Heart right ventricle (tissue), 16 donors: ENCODE measurements at places on chromosomes 1 and 21. TPM values are rescaled to one million over a fixed set of nuclear protein-coding genes. Genes with fewer than 3 reads are reported as not detected.

- no peaks in the 10 kb centered on the region for H3K36me3 ChIP-seq
- H3K27ac ChIP-seq = no peak overlapping the region
- peaks cover 7% of the 10 kb centered on the region for H3K27me3 ChIP-seq
- peak; percentile 57 for DNase-seq
- peaks cover 6% of the 10 kb centered on the region for H3K4me1 ChIP-seq
Observed at GRCh38 chr1:17829579-17829978, 74.4 kb downstream of the ACTL8 start.

- no peaks in the 10 kb centered on the region for H3K27me3 ChIP-seq
- H3K36me3 ChIP-seq = no peaks in the 10 kb centered on the region
- H3K27ac ChIP-seq = no peak overlapping the region
- no peak for DNase-seq
- no peak overlapping the region for H3K4me3 ChIP-seq
Observed at GRCh38 chr1:86335916-86336315, 60.2 kb downstream of the ODF2L start.

DNA sequence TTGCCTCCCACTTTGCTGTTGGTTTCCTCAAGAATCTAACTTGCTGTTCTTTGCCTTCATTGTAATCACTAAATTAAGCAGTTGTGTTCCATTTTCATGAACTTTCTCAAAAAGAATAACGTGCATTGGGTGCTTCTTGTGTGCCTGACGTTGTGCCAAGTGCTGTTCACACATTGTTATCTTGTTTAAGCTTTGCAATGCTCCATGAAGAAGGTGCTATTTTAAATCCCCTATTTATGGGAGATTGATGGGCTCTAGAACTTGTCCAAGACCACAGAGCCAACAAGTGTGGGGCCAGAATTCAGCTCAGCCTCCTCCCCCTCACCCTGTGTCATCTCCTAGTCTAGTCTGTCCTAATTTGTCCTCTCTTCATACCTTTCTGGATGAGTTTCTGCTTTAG, 199.8 kb downstream of the C1orf94 start:
- no peak overlapping the region for H3K4me3 ChIP-seq
- H3K27ac ChIP-seq = no peak overlapping the region
- no peak for DNase-seq
- H3K4me1 ChIP-seq = no peaks in the 10 kb centered on the region
- H3K27me3 ChIP-seq = peaks cover 64% of the 10 kb centered on the region

DNA sequence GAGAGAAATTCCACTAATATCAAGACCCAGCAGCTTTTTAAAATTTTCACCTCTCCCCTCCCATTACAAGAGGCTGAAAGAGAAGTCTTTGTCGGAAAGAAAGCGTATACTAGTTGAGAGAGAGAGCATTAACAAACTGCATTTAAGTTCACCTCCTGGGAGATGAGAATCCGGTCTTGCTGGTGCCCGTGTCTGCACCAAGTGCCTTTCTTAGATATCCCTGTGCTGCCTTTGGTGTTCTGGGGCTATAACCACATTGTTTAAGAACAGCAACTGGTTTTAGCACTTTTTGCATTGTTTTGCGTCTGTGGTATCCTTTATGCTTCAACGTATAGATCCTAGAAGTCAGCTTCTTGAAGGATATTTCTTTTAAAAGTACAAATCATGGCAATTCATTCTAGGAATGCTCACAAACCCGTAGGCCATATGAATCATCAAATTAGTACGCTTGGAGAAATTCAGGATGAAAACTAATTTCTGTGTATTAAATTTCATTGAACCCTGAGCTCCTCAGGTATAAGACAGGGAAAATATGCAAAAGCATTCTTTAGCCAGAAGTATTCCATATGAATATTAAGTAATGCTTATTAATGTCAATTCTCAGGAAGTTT, 3.4 kb upstream of the RPE65 start:
- H3K4me1 ChIP-seq = peaks cover 5% of the 10 kb centered on the region
- no peak for DNase-seq
- H3K27ac ChIP-seq = no peak overlapping the region
- no peaks in the 10 kb centered on the region for H3K27me3 ChIP-seq

DNA sequence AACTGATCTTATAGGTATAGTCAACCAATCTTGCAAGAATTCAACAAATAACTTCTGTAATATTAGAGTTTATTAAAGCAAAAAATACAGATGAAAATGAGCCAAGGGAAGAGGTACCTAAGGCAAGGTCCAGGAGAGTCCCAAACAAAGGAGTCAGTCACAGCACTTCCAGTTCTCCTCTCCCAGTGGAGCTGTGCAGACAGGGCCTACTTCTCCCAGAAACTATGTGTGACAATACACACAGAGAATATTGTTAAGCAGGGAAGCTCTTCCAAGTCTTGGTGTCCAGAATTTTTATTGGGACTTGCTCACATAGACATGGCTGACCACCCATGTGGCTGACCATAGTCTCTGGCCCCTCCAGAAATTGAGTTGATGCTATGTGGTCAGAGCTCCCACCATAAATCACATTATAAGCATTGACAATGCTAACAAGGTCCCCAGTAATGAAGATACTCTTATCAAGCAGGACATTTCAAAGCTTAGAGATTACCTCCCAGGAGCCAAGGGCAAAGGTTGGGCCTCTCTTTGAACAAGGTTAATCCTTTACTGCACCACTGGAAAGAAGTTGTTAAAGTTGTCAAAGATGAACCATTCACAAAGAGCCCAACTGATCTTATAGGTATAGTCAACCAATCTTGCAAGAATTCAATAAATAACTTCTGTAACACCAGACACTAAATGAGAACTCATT, 3.5 kb upstream of the CD244 start:
- H3K27ac ChIP-seq = no peak overlapping the region
- no peaks in the 10 kb centered on the region for H3K27me3 ChIP-seq
- no peaks in the 10 kb centered on the region for H3K36me3 ChIP-seq

The KIRREL1 gene
- total RNA-seq = 11.2 TPM

The VASH2 gene
- total RNA-seq = 0.55 TPM

The BSND gene
- total RNA-seq = not detected

The IQGAP3 gene
- 3.8 TPM for total RNA-seq

The FCGR2B gene
- total RNA-seq = 8.1 TPM
